ENCODE measurements at places on chromosomes 12 and 14.

DNA sequence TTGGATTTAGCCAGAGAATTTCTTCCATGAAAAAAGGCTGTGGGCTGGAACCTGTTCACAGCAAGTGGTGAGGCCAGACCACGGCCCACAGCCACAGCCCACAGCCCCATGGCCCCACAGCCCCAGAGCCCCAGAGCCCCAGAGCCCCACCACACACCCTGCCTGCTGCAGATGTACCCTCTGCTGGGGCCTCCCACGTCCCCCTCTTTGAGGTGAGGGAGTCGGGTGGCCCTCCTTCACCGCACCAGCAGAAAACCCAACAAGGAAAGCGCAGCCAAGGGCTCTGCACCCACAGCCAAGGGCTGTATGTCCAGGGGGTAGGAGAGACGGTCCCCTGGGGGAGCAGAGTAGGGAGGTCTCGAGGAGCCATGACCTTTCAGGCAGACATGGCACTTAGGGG lies 327.5 kb upstream of the DIO3 start:
- DNase-seq = no peak

- no peak for DNase-seq
Measured at GRCh38 chr14:50669441-50669986, 1.4 kb upstream of the SAV1 start.

DNA sequence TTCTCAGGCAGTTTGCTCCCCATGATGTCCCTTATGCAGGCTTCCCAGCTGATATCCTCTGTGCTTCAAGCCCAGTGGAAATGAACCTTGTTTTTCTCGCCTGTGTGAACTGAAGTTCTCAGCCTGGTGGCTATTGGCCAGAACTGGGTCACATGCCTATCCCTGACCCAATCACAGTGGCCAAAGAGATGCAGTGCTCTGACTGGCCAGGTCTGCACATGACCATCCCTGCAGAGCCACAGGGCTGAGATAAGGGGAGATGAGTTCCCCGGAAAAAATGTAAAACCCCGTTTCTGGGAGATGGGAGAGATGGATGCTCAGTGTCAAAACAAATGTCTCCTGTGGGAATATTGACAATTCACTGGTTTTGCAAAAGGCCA lies 34.7 kb upstream of the FZD10 start:
- DNase-seq = no peak

DNA sequence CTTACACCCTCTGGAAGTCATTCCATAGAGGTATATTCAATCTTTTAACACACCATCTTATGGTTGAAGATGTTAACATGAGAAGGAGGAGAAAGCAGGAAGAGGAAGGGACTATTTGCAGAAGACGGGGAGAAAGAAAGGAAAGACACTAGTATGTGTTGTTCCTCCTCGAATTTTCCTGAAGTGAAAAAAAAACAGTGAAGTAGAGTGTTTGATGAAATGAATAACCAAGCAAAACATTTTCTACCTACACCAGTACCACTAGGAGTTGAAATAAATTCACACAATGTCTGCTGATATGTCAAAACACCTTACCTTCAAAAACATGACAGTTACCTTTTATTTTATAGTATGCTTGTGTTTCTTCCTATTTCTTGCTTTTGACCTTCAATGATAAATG lies 1.4 kb upstream of the CNOT2 start:
- DNase-seq = no peak

GRCh38 chr14:71243697-71244096 lies 336.4 kb downstream of the PCNX1 start:
- DNase-seq = no peak

DNA sequence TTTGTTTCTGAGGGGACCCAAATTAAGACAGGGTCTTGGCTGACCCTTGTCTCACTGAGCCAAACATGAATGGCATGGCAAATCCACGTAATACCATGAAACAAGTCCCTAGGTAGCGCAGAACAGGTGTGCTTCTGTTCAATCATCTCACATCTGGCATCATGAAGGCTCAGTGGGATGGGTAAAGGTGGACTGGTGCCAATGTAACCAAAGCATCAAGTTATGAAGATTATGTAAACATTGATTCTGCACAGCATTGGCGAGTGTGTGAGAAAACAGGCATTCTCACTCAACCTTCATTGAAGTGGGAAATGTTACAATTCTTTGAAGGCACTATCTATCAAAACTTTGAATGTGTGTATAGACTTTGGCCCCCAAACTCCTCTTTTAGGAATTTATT lies 41.9 kb downstream of the PTGER2 start:
- DNase-seq = no peak

DNA sequence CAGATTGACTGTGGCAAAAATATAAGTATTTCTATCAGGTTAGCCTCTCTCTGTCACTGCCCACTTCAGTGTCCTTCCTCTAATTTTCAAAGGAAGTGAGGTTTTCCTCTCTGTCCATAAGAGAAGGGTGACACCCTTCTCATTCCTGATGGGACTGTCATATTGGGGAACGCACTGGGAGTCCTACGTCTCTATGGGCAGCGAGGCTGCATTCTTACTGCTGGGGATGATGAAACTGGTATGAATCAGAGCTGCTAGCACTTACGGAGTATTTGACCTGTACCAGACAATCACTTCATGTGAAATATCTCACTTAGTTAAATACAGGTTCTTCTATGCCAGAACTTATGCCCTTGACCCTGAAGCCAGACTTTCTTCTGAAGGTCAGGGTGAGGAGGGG lies 436.3 kb downstream of the DPF3 start:
- no peak for DNase-seq

DNA sequence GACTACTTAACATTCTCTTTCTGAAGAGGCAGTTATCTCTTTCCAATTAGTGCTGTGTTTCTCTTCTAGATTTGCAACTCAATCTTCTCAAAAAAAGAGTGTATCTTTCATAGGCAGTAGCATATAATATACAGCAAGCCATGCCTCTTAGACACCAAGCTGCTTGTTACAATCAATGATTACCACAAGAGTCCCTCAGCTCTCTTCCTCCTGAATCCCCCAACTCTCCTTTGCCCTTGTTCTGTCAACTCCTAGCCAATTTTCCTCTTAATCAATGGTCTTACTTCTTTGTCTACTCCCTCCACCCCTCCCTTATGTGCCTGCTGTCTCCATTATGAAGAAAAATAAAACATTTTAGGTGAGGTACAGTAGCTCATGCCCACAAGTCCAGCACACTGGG lies 2.6 kb downstream of the TMTC1 start:
- DNase-seq = no peak

DNA sequence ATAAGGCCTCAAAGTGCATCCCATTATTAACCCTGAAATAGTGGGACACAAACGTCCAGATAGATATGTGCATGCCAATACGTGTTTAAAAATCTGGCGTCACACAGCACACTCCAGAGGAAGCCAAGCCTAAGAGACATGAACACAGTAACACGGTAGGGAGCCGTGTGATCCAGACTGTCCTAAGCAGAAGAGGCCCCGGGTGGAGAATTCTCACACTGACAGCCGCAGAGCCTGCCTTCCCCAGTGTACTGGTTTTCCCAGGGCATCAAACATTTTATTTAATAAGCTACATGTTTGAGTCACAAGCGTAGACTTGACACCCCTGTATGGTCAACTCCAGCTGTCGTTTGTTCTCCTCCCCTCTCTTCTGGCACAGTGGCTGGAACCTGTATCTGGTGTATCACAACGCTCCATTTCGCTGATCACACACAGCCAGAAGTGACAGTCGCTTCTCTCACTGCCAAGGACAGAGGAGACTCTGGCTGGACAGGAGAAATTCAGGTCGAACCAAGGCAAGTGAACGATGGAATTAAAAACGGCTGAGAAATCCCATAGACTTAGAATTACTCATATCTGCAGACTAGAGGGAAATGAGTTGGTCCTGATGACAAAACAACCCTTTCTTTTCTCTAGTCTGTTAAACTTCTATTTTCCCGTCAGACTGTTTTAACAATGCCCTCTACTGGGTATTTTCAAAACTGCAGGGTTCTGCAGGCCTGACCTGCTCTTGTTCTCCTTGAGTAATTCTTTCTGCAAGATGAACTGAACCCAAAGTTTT lies 359.9 kb downstream of the RGS6 start:
- DNase-seq = no peak

- DNase-seq = no peak
Measured at GRCh38 chr14:92465353-92466055, 48.1 kb upstream of the RIN3 start.

GRCh38 chr14:54275997-54276725 lies 120.6 kb upstream of the CDKN3 start:
- DNase-seq = no peak

- DNase-seq = no peak
Measured at GRCh38 chr12:9367201-9367600, 159.0 kb upstream of the PZP start.

- no peak for DNase-seq
Measured at GRCh38 chr12:92582475-92582874, 120.3 kb upstream of the PLEKHG7 start.

All from stimulated activated CD4-positive, alpha-beta T cell treated with anti-CD3 and anti-CD28 coated beads, Interleukin-4, amount 100 ng/mL, for 48 hours (primary cell).